Stimulated activated CD8-positive, alpha-beta memory T cell treated with anti-CD3 and anti-CD28 coated beads, Interleukin-4, amount 100 ng/mL, for 1 hour (primary cell): ENCODE measurements at places on chromosomes 3 and 15.

GRCh38 chr3:23079976-23080375 is 123.2 kb upstream of the UBE2E2 start:
- no peak for DNase-seq

DNA sequence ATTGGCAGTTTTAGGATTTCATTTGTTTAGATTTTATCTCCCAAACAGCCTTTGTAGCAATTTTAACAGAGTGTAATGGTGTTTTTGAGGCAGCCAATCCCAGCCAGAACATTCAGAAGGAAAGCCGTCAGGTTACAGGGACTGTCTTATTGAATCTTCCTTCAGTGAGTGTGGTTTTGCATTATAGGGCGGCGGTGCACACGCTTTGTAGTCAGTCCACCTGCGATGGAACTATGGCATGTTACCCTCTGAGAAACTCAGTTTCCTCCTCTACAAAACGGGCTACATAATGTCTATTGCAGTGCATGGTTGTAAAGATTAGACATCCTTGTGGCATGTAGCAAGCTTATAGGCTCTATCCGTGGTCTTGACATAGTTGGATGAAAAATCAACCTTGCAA is 1.0 kb downstream of the LRRC28 start:
- no peak for DNase-seq

GRCh38 chr3:128240232-128240631 is 87.0 kb downstream of the EEFSEC start:
- no peak for DNase-seq

DNA sequence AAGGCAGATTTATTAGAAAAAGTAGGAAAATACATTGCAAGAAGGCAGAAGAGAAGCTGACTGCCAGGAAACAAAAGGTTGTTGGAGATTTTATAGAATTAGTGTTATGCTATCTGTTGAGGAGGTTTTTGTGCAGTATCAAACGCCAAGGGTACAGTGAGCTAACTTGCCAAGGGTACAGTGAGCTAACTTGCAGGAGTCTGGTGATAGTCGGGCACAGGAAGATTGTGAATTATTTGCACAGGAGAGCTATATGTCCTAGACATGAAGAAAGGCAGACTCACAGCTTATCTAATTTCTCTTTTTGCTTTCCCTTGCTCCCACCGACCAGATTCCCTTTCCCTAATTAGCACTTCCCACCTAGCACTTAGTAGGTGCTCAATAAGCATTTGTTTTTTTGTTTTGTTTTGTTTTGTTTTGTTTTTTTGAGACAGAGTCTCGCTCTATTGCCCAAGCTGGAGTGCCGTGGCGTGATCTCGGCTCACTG is 2.7 kb upstream of the CSK start:
- DNase-seq = no peak

GRCh38 chr3:57130571-57131209 is 34.5 kb downstream of the IL17RD start:
- DNase-seq = no peak
